ENCODE measurements at places on chromosomes 3 and 15. TPM values are rescaled to one million over a fixed set of nuclear protein-coding genes. Genes with fewer than 3 reads are reported as not detected.
A peak's percentile ranks its signal among the peaks of the same experiment; 100 is the strongest.

DNA sequence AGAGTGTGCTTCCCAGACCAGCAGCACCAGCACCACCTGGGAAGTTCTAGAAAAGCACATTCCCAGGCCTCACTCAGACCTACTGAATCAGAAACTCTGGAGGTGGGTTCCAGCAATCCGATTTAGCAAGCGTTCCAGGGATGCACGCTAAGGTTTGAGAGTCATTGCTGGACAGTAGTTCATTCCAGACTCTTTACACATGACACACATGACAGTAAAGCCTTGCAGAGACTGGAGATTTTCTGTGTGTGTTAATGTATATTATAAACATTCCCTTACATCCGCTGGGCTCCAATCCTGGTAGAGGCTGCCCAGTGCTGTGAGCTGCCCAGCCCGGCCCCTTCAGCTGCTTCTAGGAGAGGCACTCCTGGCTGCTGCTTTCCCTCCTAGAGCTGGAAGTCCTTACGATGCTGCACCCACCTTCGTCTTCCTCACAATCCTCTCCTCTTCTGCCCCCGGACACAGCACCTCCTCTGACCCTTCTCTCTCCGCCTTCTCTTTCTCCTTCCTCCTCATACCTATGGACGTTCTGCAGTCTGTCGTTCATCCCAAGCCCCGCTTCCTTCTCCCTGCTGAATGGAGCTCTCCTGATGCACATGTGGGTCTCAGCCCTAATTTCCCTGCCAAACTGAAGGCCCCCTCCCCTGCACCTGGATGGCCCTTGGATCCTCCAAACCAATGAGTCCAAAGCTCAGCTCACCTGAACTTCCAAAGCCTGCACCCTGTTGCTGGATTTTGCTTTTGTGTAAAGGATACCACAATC is 44.4 kb downstream of the ITGA11 start:
- no peak overlapping the region for H3K4me3 ChIP-seq
- H3K4me1 ChIP-seq = peaks cover 17% of the 10 kb centered on the region
- H3K27me3 ChIP-seq = peaks cover 11% of the 10 kb centered on the region
- no peak overlapping the region for H3K27ac ChIP-seq
- peak; percentile 19 for DNase-seq

- H3K27me3 ChIP-seq = no peaks in the 10 kb centered on the region
- H3K36me3 ChIP-seq = peaks cover 3% of the 10 kb centered on the region
- H3K27ac ChIP-seq = no peak overlapping the region
- H3K4me3 ChIP-seq = no peak overlapping the region
- DNase-seq = no peak
- peaks cover 4% of the 10 kb centered on the region for H3K4me1 ChIP-seq
Measured at GRCh38 chr15:98909968-98910885, 97.4 kb downstream of the PGPEP1L start.

GRCh38 chr15:95894407-95894956 is 436.0 kb upstream of the NR2F2 start:
- no peaks in the 10 kb centered on the region for H3K4me1 ChIP-seq
- H3K36me3 ChIP-seq = no peaks in the 10 kb centered on the region
- no peak for DNase-seq
- H3K27me3 ChIP-seq = peaks cover 28% of the 10 kb centered on the region
- H3K27ac ChIP-seq = no peak overlapping the region

DNA sequence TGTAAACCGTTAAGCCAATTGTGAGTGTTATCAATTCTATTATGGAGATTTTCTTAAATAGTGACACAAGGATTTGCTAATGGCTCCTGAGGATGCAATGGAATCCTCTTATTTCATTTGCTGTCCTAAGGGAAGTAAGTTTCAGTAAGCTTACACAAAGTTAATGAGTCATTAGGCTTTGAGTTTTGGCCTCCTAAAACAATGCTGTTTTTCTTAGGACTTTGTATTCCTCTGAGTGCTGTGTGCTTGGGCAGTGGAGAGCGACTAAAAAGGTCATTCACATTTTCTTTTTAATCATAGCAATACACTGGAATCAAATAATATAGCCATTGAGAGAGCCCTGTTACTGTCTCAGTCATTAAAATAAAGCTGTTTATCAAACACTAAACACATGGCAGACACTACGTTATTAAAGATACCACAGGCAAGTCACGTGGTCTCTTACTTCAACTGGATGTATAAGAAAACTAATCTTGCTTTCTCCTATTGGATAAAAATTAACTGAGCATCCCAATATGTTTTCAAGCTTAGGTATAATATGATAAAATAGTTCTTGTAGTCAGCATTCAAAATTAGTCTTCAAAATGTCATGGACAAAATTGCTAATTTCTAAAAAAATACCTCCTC is 290.8 kb downstream of the NLGN1 start:
- no peak overlapping the region for H3K4me3 ChIP-seq
- no peaks in the 10 kb centered on the region for H3K36me3 ChIP-seq
- H3K27me3 ChIP-seq = no peaks in the 10 kb centered on the region
- H3K27ac ChIP-seq = no peak overlapping the region

Gene CPB1
- not detected for total RNA-seq

Gene KCNMB2
- total RNA-seq = not detected

Measured in activated naive CD8-positive, alpha-beta T cell treated with anti-CD3 and anti-CD28 coated beads, Interleukin-2, amount 10 ng/mL, durations not matched to agents 7 days and 5 days (primary cell).